NCI-H1417 (cell line): ENCODE measurements at places on chromosomes 1 and 21.

- no peak for DNase-seq
Measured at GRCh38 chr1:119279456-119280381, 88.9 kb upstream of the HAO2 start.

GRCh38 chr1:90862782-90863181, 145.7 kb upstream of the BARHL2 start:
- no peak for DNase-seq

DNA sequence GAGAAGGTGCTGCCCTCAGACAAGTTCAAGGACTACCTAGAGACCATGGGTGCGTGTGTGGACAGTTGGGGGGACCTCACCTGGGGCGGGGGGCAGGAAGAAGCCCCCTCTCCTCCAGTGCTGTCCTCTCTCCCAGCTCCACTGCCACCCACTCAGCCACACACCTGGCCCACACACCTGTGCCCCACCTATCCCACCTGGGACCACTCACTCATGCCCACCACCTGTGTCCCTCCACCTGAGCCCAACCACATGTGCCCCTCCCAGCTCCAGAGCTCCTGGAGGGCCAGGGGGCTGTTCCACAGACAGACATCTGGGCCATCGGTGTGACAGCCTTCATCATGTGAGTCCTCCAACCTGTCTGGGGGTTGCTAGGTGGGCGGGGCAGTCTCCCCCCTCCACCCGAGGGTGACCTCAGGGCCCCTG, 29.0 kb downstream of the TRIM11 start:
- DNase-seq = no peak

- DNase-seq = no peak
Measured at GRCh38 chr1:233294913-233295236, 650 bp downstream of the PCNX2 start.

DNA sequence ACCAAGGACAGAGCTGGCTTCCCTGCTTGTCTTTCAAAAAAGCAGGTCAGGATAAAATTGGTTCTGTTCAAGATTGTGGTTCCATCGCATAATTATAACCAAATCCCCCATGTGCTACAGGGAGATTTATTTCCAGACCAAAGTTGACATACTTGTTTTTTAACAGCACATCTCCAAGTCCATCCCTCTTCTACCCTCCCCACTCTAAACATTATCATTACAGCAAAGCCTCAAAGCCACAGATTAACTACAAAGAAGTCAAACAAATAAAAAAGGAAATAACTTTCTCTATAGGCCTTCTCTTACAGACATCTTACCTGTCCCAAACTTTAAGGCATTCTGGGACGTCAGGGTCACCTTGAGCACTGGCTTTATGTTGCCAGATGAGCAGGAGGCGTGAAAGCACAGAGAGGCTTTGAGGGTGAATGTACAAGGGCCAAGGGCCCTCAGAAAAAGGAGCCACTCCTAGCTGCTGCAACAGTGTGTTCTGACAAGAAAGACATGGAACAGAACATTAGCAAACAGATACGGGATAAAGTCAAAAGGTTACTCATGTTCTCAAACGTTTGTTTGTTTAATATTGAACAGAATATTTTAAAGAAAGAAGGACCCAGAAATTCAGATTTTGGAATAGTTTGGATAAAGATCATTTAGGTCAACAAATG, 31.2 kb downstream of the UBR4 start:
- DNase-seq = no peak
